ENCODE measurements at places on chromosomes 6 and 20. TPM values are rescaled to one million over a fixed set of nuclear protein-coding genes. Genes with fewer than 3 reads are reported as not detected.

GRCh38 chr6:118865100-118865391 lies 28.9 kb upstream of the ASF1A start:
- no peak for DNase-seq

DNA sequence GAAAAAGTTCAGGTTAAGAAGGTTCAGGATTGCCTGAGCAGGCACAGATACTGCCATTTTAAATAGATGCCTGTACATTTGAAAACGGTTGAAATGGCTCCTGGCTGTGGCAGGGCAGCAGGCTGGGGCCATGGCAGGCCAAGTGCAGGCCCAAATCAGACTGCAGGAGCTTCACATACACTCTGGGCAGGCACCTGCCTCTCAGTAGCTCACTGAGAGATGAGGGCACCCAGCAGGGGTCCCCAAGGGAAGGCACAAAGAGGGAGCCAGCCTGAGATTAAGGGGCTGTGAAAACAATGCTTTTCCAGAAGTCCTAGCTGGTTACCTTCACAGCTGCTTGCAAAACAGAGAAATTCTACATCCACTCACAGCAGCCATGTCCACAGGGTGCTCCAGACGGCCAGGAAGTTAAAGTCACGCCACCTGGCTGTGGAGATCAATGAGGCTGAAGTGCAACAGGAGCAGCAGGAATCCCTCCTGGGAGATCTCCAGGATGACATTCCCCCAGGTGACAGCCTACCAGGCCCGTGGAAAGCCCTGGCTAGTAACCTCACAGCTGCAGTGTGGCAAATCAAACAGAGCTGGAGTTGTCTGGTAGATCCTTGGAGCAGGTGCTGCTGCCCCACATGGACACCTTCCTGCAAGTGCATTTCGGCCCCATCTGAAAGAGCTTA lies 6.2 kb upstream of the RAET1E start:
- DNase-seq = no peak

- no peak for DNase-seq
Observed at GRCh38 chr6:25002326-25003091, 66.7 kb upstream of the RIPOR2 start.

- no peak for DNase-seq
Observed at GRCh38 chr6:15137086-15137485, 108.8 kb upstream of the JARID2 start.

- DNase-seq = no peak
Observed at GRCh38 chr20:58557733-58558342, 42.6 kb upstream of the APCDD1L start.

DNA sequence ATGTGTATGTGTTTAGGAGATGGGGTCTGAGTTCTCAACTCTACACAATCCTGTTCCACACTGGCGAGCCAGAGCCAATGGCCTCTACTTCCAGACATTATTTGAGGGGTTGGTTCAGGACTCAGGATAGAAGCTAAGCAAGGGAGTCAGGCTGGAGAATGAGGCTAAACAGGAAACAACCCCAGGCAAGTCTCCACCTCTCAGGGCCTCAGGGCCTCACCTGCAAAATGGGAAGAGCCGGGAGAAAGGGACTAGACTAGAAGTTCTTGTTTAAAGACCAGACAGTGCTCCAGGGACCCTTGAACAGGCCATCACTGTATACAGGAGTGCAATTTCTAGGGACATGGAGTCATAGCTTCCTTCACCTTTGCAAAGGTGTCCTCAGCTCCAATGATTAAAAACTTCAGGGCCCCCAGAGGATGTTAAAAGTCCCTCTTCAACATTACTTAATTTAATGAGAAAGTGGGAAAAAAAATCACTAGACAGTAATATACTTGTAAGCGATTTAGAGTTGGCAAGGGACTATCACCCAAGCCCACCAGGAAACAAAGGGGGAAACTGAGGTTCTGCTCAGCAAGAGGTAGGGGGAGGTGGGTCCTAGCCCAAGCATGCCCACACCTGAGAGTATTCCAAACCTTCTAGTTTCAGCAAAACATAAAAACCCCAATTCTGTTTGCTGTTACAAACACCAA lies 41.7 kb downstream of the ZMYND8 start:
- no peak for DNase-seq

DNA sequence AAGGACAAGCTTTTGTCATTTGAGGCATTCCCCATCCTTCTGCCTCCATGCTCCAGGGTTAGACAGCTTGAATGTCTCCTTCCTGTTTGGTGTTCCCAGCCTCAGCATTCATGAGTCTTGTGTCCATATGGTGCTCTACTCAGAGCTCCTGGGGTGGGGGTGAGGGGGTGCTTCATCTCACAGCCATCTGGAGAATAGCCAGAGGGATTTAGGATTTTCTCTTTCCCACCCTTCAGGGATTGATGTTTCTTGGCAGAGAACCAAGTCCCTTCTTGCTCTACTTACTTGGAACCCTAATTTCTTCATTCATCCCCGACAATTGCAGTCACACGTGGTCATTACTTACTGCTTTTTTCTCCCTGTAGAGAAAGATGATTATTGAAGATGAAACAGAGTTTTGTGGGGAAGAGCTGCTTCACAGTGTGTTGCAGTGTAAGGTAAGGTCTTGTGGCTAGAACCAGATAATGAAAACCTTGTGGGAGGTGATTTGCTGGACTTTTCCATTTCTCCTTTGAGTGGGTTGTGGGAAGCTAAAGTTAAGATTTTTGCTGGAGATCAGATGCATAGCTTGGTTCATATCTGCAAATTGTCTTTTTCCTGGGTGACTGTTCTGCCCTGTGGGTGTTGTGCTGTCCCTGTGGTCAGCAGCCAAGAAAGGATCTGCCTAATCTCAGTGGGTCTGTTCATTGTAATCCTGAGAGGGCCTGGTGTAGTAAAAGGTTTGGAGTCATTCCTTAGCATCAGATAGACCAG lies 18.6 kb downstream of the CMTR1 start:
- DNase-seq = no peak

- no peak for DNase-seq
Observed at GRCh38 chr20:44222027-44222426, 11.5 kb upstream of the OSER1 start.

DNA sequence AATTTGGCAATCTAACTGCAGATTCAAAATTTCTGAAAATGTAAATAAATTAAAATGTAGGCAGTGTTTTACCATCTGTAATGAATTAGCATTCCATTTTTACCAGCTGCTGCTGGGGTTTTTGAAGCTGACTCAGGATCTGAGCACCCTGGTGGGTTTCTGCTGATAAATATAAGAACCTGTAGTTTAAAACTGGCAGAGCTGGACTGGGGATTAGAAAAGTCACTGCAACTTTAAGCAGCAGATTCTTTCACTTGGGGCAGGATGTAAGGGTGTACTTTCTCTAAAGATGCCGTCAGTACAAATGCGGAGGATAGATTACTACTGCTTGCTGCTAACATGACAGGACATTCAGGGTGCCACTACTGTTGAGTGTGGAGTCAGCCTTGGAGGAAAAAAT lies 341.8 kb downstream of the CDKAL1 start:
- DNase-seq = no peak

- no peak for DNase-seq
Observed at GRCh38 chr6:150906641-150907326, 41.3 kb downstream of the MTHFD1L start.

DNA sequence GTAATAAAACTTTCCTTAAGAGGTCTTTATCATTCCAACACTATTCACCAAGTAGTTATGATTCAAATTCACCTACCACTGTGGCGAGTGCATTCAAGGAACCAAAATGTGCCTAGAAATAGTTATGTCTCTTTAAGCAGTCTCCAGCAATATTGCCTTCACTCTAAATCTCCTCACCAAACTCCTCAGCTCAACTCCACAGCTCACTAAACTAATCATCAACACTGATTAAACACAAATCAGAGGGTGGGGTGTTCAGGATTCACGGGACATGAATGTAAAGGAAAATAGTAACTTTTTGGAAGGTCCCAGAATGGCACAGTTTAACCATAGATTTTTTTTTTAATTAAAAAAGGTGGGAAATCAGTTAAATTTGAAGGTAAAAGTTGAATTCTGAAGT lies 70.5 kb upstream of the THEMIS start:
- DNase-seq = no peak

- DNase-seq = no peak
Observed at GRCh38 chr20:50251383-50251748, 60.7 kb downstream of the CEBPB start.

GRCh38 chr6:117481278-117481925 lies 1.1 kb upstream of the DCBLD1 start:
- no peak for DNase-seq

- DNase-seq = no peak
Observed at GRCh38 chr6:111757342-111757741, 115.9 kb downstream of the FYN start.

DNA sequence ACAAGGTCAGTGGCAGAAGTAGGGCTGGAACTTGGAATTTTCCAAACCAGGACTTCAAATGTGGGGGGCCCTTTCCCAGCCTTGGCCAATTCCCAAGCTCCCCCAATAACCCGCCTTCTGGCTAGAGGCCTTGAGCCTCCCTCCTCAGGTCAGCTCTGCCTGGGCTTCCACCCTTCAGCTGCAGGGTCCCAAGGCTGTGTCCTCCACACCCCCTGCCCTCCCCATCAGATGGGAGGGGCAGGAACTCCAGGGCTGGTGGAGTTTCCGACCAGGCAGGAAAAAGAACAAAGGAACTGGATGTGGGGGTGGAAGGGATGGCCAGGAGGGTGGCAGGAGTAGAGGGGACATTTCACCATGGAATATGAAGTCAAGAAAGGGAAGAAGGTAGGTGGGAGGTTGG lies at the start of gene CCM2L:
Gene CCM2L (plus strand): TSS at position 338 of the 400 bp plus-strand sequence. CDS start 17 bp downstream, at position 355.
- no peak for DNase-seq

GRCh38 chr6:13769034-13769654 lies 45.2 kb downstream of the MCUR1 start:
- no peak for DNase-seq

GRCh38 chr6:56158571-56158970 lies 88.8 kb downstream of the COL21A1 start:
- no peak for DNase-seq

GRCh38 chr6:55397986-55398385 lies 70.7 kb downstream of the GFRAL start:
- DNase-seq = no peak

DNA sequence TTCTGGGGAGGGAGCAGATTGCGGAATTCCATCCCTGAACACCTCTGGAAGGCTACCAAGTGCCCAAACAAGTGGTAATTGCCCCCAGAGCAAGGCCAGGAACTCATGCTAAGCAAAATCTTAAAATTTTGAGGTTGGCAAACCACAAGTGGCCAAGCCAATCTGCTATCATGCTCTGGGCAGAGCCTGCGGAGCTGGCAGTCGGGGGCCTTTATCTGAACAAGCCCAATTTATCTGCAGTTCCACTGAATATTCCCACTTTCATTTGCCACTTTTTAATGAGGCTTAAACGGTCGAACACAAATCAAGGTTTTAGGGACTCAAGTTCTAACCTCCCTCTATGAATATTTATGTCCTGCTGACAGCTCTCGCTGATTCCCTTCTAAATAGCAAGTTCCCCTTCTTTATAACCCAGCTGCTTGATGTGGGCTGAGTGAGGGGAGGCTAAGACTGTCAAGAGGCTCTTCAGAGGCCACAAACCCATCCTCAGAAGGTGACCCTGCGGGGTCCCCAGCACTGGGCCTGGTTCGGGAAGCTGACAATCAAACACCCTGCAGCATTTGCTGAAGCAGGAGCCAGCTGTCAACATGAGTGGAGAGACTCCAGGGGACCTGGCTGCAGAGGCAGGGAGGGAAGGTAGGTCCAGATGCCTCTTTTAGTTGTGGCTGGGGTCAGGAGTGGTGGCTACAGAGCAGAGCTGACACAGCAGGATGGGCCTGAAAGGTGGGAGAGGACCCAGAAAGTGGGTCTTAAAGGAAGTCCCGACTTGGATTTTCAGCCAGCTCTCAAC lies 11.9 kb downstream of the CCDC167 start:
- DNase-seq = no peak

GRCh38 chr6:4774715-4775493 lies 1.3 kb upstream of the CDYL start:
- DNase-seq = no peak

DNA sequence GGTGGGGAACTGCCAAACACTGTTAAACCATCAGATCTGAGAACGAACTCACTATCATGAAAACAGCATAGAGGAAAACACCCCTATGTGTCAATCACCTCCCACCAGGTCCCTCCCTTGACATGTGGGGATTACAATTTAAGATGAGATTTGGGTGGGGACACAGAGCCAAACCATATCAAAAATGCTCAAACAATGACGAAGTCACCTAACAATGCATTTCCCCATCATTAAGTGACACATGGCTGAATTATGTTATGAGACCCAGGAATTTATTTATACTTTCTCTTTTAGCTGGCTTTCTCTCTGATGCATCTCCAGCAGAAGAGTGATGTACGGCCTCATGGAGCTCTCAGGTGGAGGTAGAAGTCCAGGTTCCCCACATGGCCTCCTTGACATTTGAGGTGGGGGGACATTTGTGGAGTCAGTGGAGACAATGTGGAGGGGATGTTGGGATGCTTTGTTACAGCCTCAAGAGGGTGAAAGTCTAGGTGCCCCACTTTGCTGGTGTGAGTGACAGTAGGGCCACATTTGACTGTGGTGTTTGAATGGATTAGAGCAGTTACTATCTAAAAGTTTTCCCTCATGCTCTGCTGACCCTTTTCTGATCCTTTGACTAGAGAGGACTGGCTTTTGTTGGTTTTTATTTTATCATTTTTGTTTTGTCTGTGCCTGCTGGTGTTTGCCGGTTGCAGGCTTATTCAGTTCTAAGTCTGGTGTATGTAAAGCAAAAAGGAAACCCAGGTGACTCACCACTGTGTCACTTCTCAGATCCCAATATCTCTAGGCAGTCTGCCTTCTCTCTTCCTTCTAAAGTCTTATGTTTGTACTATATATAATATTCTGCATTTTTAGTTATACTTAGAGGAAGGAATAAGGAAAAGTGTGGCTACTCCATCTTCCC lies 18.5 kb upstream of the DCBLD1 start:
- no peak for DNase-seq

The SLC35D3 gene
- total RNA-seq = not detected

The BPIFB4 gene
- total RNA-seq = not detected

The CNKSR3 gene
- 0.31 TPM for total RNA-seq

The DPPA5 gene
- not detected for total RNA-seq

The FOXC1 gene
- 1.5 TPM for total RNA-seq

The SNAI1 gene
- total RNA-seq = 0.43 TPM

The DNAH8 gene
- total RNA-seq = 0.11 TPM

The SIGLEC1 gene
- 0.05 TPM for total RNA-seq
